ENCODE measurements at places on chromosomes 16 and 17.

GRCh38 chr17:49496867-49497147 lies 1.7 kb downstream of the NGFR start:
- no peak for DNase-seq

GRCh38 chr17:77296769-77297409 lies 156.1 kb downstream of the SEC14L1 start:
- DNase-seq: no peak

DNA sequence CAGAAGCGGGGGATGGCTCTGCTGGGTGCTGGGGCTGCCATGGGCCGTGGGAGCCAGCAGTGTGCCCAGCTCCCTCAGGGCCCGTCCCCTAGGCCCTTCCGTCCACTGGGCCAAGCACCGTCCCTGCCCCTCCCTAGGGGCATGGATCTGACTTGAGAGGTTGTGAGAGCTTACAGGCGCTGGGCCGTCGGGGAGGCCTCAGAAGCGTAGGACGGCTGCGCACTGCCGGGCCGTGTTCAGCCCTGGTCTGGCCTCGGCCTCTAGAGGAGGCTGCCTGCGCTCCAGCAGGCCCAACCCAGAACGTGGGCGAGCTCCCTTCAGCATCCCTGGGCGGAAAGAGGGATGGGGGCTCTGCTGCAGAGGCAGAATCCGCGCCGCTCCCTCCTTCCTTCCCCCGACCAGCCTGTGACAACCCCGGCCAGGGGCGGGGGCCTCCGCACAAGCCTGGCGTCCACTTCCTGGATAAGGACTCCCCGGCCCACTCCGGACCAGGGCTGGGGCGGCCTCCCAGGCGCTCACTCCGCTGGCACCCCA lies 685 bp upstream of the MPG start:
- peak; percentile 33 for DNase-seq

- DNase-seq: no peak
These were observed 24.2 kb downstream of the ZNF652 start for GRCh38 chr17:49337884-49338283.

DNA sequence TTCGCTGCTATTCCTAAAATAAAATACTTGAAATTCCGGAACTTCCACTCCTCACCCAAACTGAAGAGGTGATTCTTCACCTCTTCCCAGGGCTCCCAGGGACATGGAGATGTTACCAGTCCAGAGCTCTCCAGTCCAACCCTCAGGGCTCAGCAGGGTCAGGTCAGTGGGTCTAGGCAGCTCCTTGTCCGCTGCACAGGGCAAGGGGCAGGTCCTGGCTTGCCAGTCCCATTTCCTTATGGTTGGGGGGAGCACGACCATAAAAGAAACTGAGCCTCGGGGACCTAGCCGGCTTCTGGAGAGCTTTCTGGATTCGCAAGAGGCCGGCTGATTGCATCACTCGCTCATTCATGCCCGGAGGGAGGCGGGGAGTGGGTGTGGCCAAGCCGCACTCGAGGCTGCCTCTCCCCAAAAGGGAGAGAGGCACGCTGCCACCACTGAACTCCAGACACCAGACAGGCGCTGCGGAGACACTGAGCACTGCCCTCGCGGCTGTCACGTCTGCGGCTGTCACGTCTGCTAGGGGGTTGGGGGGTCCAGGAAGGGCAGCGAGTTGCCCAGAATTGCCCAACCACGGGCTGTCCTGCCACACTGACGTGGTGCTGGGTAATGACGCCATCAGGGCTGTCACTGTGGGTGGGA lies 15.8 kb downstream of the SLC7A5 start:
- DNase-seq: peak; percentile 82

DNA sequence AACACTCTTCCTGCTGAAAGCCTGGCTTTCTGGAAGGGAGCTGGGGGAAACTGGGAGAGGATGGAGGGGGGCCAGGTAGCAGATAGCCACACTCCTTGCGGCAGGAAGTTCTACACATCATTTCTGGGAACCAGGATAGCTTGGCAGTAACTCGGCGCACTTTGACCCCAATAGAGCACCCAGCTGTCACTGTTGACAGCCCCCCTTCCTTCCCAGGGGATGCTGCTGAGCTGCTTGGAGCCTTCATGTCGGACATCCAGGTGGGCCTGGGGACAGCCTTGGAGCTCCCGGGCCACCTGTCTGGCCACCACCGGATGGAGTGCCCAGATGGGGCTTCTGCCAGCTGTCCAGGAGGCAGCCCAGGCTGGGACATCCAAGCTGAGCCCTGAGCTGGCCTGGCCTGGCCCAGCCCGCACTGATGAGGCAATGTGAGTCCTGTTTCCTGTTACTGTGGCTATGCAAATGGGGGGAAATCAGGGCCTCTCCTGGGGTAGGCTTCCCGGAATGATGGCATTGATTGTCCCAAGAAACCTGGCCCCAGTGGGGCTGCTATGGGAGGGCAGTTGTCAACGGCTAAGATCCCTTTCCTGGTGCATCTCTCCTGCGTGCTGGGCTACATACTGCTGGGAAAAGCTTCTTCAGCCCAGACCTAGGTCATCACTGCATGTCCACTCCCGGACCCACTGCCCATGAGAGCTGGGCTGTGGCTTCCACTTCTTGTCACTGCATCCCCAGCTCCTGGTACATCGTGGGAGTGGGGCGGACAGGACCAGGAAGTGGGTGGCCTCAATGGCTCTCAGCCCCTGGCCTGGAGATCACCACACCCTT lies 50.0 kb downstream of the SOCS1 start:
- DNase-seq: no peak

GRCh38 chr16:69662901-69663300 lies 63.5 kb downstream of the NQO1 start:
- no peak for DNase-seq

GRCh38 chr16:19909750-19910322 lies 25.2 kb upstream of the GPRC5B start:
- no peak for DNase-seq

DNA sequence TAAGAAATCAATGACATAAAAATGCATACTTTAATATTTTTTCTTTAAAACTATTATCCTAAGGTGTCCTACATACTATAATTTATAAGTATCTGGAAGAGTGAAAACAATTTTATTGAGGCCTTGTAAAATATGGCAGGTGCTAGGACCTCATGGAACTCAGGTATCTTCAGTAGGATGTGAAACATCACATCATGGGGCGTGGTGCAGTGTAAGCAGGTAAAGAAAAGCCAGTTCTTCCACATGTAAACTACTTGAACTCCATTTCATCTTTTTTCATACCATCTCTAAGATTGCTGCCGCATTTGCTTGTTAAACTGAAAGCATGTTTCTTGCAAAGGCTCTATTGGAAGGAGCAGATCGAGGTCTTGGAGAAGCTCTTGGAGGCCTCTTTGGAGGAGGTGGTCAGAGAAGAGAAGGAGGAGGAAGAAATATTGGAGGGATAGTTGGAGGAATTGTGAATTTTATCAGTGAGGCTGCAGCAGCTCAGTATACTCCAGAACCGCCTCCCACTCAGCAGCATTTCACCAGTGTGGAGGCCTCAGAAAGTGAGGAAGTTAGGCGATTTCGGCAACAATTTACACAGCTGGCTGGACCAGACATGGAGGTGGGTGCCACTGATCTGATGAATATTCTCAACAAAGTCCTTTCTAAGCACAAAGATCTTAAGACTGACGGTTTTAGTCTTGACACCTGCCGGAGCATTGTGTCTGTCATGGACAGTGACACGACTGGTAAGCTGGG lies at the start of gene CAPNS2:
TSS of gene CAPNS2 (plus strand) at position 253 of the 744 bp plus-strand sequence. CDS start at position 326, 73 bp downstream.
- DNase-seq: no peak

DNA sequence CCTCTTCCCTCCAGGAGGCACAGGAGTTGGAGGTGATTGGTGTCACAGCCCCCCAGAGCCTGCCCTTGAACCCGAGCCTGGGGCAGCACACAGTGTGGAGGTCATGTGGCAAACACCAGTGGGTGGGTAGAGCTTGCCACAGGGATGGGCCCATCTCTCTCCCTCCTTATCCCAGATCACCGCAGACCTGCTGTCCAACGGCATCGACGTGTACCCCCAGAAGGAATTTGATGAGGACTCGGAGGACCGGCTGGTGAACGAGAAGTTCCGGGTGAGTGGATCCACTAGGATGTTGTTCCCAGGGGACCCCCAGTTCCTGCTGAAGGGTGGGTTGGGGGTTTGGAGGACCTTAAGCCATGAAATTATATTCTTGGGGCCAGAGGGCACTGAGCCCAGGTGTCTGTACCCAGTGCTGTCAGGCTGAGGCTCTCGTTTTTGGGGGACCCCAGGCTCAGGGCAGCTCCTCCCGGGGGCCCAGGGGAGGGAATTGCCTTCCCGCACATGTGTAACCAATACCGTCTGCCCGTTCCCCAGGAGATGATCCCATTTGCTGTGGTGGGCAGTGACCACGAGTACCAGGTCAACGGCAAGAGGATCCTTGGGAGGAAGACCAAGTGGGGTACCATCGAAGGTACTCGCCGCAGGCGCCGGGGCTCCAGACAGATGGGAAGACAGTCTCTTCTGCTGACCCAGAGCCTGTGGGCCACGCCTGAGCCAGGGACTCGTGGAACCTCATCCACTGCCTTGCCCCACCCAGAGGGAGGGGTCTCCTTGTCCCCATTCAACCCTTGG lies 351.9 kb downstream of the SEC14L1 start:
- no peak for DNase-seq

- DNase-seq: no peak
These were observed 16.7 kb upstream of the LASP1NB start for GRCh38 chr17:38908676-38909181.

DNA sequence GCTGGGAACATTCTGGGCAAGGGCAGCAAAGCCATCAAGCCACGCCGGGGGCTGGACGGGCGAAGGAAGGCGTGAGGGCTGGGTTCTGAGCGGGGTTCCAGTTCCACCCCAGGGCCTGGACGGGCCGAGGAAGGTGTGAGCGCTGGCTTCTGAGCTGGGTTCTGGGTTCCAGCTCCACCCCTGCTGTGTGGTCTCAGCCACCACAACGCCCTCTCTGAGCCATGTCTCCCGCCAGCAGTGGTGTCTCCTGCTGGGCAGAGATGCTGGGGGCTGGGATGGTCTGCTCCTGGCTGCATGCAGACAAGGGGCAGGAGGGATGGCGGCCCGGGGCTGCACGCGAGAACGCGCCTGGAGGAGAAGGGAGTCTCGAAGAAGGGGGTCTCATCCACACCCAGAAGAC lies 3.9 kb upstream of the CPNE7 start:
- DNase-seq: no peak

DNA sequence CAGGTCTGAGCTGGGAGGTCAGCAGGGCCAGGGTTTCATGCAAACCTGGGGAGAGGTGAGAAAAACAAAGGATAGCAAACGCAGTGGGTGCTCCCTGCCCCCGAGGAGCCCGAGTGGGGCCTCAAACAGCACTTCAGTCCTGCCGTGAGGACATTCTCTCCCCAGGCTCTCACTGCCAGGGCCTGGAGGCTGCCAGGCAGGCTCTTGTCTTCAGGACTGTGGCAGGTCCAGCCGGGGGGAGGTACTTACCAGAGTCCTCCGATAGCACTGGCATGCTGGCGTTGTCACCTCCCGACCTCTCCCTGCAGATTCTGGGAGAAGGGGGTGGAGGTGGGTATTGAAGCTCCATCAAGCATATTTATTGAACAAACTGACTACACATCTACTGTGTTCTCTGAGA lies 1.3 kb downstream of the MPP3 start:
- DNase-seq: no peak

DNA sequence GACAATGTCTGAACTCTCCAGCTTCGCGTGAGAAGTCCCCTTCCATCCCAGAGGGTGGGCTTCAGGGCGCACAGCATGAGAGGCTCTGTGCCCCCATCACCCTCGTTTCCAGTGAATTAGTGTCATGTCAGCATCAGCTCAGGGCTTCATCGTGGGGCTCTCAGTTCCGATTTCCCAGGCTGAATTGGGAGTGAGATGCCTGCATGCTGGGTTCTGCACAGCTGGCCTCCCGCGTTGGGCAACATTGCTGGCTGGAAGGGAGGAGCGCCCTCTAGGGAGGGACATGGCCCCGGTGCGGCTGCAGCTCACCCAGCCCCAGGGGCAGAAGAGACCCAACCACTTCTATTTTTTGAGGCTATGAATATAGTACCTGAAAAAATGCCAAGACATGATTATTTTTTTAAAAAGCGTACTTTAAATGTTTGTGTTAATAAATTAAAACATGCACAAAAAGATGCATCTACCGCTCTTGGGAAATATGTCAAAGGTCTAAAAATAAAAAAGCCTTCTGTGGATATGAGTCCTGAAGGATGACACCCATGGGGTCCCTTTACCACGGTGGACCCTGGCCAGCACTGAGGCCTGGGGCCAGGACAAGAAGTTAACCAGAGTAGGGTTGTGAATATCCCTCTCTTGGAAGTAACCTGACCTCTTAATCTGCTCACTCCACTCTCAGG lies 10.5 kb upstream of the ITGAD start:
- DNase-seq: peak; percentile 61

DNA sequence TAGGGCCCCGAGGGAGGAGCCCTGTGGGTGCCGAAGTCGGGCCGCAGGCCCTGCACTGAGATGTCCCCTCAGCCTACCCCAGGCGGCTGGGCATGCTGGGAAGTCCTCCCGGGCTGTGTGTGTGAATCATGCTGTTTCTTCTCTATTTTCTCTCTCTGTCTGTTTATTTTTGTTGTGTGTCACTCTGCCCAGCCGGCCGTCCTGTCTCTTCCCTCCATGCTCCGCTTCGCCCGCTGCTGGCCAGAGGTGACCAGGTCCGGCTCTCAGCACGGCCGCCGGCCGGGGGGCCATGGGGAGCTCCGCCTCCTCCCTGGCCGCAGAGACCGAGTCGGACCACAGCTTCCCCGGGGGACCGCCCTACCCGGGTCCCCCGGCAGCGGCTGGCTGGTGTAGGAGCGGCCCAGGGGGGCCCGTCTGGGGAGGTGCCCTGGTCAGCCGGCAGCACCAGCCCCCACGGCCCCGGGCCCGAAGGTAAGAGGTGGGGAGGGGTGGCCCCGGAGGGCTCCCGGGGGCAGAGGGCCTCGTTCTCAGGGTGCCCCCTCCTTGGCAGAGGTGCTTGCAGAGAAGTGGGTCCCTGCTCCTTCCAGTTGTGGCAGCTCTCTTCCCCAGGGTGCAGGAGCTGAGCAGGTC lies 12.5 kb downstream of the CAPN15 start:
- no peak for DNase-seq

DNA sequence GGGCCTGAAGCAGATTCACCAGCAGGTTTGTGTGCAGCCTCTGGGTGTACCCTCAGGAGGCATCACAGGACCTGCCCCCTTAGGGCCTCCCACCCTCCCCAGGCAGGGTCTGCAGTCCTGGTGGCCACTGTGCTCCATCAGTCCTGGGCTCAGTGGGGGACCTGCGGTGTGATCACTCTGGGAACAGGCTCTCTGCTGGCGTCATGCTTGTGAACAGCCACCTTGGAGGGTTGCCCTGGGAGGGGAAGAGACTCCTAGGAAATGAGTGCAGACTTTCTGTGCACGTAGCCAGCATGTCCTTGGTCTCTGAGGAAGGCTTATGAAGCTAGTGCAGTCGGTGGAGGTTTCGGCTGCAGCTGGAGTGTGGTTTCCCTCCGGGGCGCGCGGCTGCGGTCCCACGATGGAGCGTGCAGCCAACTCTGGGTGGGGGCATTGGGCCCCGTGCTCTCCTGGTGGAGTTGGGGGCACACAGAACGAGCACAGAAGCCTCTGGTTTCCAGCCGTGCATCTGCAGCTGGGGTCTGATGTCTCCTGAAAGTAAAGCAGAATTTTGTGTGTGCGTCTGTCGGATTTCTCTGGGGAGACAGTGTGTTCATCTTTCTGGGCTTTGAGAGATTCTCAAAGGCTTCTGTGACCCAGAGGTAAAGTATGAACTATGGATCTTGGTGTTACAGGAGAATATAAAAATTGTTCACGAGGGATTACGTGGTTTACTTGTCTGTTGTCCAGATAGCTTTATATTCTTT lies 68.1 kb upstream of the ZNF750 start:
- DNase-seq: no peak

All from stimulated activated CD4-positive, alpha-beta T cell treated with anti-CD3 and anti-CD28 coated beads, Interleukin-4, amount 100 ng/mL, for 1 hour (primary cell).